ENCODE measurements at places on chromosomes 6 and 20.

- DNase-seq, result no peak
These were observed 780.9 kb downstream of the QKI start for GRCh38 chr6:164195278-164195941.

- DNase-seq, result peak; percentile 64
These were observed 9.0 kb upstream of the HSP90AB1 start for GRCh38 chr6:44237813-44238433.

DNA sequence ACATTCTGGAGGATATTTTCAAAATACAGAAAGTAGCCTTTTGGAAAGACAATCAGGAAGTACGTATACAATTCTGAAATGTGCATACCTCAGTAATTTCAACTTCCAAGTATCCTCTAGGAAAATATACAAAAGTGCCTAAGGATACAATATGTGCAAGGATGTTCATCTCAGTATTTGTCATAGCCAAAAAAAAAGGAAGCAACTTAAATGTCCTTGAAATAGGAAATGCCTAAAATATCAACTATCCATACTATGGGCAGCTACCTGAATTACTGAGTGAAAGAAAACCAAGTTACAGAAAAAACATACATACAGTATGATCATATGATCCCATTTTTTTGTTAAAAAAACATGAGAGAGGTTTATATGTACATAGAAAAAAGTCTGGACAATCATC, 1.5 kb downstream of the PPIL1 start:
- no peak for DNase-seq

DNA sequence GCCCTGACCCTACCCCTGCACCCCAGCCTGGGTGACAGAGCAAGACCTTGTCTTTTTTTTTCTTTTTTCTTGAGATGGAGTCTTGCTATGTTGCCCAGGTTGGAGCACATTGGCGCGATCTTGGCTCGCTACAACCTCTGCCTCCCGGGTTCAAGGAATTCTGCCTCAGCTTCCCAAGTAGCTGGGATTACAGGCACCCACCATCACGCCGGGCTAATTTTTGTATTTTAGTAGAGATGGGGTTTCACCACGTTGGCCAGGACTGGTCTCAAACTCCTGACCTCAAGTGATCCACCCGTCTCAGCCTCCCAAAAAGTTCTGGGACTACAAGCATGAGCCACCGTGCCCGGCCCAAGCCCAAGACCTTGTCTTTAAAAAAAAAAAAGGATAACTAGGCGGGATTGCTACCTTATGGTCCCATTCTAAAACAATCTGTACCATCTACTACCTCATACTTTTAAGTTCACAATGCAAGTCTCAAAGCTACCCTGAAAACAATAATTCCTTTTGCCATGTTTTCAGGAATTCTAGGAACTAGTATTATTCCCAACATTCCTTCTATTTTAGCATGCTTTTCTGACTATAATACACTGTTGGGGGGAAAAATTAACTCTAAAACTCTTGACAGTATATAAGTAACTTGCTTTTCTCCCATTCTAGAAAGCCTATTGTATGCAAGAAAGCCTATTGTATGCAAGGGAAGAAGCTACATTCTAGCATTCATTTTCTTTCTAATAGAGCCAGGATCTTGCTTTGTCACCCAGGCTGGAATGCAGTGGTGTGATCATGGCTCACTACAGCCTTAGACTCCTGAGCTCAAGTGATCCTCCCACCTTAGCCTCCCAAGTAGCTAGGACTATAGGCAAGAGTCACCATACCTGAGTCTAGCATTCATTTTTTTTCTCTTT, 6.6 kb downstream of the TUBB start:
- DNase-seq, result no peak

DNA sequence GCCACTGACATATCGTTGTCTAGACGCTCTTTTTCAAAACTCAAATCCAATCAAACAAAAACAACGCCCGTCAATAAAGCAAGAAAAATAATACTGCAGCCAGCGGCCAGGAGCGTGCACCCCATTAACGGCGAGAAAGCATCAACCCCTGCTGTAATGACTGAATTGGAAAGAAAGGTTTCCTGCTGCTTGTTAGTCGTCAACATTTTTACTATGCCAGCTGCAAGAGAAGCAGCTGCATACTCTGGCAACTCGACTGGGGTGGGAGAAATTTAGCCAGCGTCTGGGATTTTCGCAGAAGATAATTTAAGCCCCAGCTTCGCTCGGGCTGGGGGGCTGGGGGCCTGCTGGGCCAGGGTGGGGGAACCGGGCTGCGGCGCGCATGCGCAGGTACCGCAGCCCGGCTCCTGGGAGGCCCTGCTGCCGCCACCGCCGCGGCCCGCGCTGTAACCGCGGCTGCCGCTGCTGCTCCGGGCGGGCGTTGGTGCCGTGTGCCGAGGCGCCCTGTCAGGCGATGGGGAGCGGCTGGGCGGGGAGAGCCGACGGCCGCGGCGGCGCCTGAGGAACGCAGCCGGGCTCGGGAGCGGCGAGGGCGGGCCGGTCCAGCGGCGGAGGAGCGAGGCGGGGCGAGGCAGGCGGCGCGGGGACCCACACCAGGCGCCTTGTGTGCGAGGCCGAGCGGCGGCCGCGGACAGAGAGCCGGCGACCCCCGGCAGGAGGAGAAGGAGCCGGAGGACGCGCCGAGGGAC, 732 bp upstream of the STXBP5 start:
- DNase-seq, result peak; percentile 79

GRCh38 chr6:98272060-98272459, 562.3 kb upstream of the POU3F2 start:
- DNase-seq, result no peak

- no peak for DNase-seq
These were observed 12.7 kb upstream of the FAM83C start for GRCh38 chr20:35304956-35305355.

DNA sequence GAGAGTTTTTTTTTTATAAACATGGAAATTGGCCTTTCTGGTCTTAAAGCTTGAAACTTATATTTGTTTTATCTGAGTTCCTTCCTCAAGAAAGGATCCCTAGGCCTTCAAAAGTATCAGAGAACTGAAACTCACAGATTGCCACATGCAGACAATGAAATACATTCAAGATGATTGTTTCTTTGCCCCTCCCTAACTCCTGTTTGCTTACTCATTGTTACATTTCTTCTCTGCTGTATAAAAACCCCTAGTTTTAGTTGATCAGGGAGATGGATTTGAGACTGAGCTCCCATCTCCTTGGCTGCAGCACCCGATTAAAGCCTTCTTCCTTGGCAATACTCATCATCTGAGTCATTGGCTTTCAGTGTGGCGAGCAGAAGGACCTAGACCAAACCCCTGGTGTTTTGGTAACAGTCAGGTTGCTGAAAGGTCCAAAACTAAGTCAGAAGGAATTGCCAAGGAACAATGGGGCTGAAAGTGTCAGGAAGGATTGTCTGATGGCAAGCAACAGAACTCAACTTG, 132.3 kb upstream of the SULF2 start:
- no peak for DNase-seq

DNA sequence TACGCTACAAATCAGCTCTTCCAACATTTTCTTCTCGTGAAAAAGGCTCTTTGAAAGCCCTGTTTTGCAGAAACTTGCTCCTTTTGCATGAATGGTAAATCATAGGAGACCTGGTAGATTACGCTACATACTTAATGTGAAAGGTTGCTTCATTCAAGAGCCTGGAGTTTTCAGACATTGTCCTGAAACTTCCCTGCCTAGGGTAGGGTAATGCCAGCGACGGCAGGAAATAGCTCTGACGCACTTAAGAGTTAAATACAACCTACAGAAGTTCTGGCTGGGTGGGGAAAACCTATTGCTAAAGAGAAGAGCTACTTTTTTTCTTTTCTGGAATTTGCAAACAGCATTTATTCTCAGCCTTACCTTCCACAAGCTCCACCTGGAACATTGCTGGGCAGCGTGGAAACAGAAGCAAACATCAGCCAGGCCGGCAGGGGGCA, 144.5 kb downstream of the LPA start:
- DNase-seq, result peak; percentile 47

GRCh38 chr6:24492475-24492874, 2.3 kb upstream of the ALDH5A1 start:
- peak; percentile 11 for DNase-seq

- no peak for DNase-seq
These were observed 106.8 kb upstream of the THEMIS start for GRCh38 chr6:128007658-128008057.

DNA sequence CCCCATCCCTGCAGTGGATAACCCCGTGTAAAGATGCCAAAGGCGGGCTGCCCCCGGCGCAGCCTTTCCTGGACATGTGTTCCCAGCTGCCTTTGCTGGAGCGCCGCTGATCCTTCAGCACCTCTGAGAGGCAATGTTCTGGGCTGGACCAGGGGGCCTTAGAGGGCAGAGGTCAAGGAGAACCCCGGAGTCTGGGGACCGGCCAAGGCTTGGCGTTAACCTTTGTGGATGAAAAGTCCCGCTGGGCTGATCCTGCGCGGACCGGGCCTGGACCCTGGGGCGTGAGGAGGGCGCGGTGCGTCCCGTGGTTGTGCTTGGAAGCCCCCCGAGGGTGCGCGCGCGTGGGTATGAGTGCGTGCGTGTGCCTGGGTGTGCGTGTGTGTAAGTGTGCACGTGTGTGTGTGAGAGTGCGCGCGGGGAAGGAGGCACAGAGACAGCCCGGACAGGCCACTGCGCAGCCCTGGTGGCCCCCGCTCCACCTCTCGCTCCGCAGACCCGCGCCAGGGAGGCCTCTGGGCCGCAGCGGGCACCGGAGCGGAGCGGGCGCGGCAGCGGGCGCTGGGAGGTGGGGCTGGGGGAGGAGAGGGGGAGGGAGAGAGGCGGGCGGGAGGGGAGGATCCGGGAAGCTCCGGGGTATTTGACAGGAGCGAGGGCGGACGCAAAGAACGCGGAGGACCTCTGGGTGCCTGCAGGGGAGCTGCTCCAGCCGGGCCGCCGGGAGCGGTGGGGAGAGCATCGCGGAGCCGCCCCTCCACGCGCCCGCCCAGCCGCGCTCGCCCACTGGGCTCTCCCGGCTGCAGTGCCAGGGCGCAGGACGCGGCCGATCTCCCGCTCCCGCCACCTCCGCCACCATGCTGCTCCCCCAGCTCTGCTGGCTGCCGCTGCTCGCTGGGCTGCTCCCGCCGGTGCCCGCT, at the start of gene SMOC2:
SMOC2 (plus strand) TSS at position 665 of the 914 bp plus-strand sequence; CDS start at position 852, 187 bp downstream.
- DNase-seq, result no peak

DNA sequence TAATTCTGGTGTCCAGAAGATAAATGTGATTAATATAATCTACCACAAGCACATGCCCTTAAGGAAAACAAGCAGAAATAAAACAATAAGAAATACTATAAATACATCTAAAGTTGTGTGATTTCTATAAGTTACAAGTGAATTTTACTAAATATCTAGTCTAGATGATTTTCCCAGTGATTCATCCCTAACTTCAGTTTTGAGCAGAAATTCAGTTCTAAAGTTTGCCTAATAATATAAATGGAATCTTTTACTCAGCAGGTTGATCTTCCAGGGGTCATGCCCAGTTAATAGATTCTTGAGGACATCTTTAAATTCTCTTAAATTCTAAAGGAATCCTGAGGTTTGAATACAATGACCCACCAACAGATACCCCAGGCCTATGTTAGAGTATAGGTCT, 37.3 kb downstream of the PDE7B start:
- DNase-seq, result no peak

- no peak for DNase-seq
These were observed 254.1 kb downstream of the PRL start for GRCh38 chr6:22042706-22043105.

GRCh38 chr20:52494244-52494643, 302.7 kb upstream of the ZFP64 start:
- DNase-seq, result peak; percentile 91

- no peak for DNase-seq
These were observed 304.0 kb downstream of the TSHZ2 start for GRCh38 chr20:53276143-53276542.

- DNase-seq, result no peak
These were observed 60.2 kb upstream of the IL20RA start for GRCh38 chr6:137104926-137105325.

DNA sequence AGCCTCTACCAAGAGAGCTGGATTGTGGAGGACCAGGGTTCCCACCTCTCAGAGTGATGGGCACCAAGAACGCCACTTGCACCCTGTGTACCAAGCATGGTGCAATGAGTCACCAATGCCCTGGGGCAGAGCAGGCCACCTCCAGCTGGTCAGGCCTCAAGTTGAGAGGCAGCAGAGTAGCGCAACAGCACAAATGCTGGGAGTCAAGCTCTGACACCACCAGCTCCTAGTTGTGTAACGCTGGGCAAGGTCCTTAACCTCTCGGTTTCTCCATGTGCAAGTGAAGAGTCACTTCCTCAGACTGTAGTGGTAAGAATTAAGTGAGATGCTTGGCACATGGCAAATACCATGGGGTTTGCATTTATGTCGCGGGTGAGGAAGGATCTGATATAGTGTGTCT, 25.6 kb downstream of the GFOD1 start:
- no peak for DNase-seq

DNA sequence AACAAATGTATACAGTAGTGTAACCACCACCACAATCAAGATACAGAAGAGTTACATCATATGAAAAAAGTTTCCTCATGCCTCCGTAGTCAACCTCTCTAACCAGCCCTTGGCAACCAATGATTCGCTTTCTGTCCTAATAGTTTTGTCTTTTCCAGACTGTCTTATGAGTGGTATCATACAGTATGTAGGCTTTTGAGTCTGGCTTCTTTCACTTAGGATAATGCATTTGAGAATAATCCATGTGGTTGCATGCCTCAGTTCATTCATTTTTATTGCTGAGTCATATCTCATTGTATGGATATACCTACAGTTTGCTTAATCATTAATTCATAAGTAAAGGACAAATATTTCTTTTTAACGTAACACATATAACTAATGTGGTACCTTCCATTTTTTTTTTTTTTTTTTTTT, 86.4 kb upstream of the RIPOR2 start:
- no peak for DNase-seq

GRCh38 chr6:19669206-19669605, 168.0 kb upstream of the ID4 start:
- DNase-seq, result no peak

GRCh38 chr20:25325073-25325472, 65.6 kb downstream of the ABHD12 start:
- no peak for DNase-seq

DNA sequence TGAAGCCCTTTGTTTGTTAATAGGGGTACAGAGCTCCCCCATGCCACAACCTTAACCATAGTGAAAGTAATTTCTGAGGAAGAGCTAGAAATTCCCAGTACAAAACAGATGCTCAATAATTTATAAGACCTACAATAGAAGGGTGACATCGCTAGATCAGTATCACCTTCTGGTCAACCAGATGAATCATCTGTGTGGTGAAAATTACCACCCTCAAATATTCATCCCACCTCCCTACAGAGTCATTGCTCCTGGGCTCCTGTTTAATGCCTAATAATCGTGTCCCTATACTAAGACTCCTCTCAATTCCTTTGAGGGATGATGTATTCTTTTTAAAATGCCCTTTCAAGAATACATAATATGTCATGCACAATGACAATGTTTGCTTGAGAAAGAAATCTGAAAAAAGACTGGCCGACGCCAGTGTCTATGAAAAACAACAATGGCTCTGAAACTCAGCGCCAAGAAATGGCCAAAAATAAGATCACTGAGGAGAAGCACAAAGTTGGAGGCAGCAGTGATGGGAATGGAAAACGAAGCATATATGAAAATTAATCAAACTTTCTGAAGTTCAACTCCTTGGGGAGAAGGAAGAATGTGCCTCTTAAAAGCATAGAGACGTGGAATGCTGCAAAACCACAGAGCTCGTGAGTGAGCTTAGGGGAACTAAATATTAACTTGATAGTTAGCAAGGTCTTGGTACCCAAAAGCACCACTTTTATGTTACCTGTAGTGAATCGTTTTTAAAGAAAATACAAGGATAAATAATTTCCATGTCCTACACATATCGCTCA, 11.0 kb upstream of the ADGRF5 start:
- DNase-seq, result no peak
